ENCODE measurements at places on chromosomes 5 and 9.

DNA sequence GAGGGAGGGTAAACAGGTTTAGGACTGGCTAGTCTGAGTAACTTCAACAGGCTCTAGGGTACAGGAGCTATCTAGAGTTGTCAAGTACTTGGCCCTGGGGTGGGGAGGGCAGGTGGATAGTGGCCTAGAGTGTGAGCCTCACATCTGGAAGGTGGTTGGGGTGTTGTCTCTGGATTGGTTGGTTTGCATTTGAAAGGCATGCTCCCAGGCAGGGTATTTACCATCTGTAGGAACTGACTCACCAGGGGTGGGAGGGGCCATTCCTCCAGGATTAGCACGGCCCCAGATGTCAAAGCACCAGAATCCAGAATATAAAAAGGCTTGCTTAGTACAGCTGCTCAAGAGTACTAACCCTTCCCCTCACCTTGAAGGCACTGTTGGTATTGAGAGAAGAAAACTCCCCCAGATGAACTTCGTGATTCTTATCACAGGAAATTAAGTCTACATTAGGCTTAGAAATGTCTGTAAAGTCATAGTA is 193.3 kb downstream of the NTRK2 start:
- DNase-seq, result no peak

- no peak for DNase-seq
These were observed 45.0 kb upstream of the PRRC2B start for GRCh38 chr9:131348631-131349521.

GRCh38 chr9:21988056-21988990 is 5.9 kb downstream of the CDKN2A start:
- no peak for DNase-seq

GRCh38 chr9:124794902-124795491 is 18.1 kb downstream of the OLFML2A start:
- no peak for DNase-seq

- no peak for DNase-seq
These were observed 2.9 kb downstream of the SV2C start for GRCh38 chr5:76086095-76086494.

DNA sequence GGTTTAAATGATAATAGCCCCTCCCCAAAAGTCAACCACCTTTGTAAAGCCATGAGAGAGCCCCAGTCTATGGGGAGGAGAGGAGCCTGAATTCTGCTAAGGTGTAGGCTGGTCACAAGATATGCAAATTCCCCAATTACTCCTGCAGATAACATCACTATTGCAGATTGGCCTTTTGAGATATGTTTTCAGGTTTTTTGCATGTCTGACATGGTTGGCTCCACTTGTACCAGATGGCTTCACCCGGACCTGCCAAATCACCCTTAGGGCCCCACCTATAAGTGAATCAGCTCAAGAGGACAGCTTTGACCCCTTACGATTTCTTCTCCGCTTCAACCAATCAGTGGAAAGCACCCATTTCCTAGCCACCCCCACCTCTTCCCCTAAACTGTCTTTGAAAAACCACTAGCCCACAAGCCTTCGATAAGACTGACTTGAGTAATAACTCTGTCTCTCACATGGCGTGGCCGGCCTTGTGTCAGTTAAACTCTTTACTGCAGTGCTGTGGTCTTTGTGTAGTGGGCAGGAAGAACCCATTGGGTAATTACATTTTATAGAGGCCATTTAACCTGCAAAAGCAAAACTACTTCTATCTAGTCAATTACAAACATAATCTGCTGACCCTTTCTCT is 69.7 kb downstream of the PRLR start:
- DNase-seq, result no peak

DNA sequence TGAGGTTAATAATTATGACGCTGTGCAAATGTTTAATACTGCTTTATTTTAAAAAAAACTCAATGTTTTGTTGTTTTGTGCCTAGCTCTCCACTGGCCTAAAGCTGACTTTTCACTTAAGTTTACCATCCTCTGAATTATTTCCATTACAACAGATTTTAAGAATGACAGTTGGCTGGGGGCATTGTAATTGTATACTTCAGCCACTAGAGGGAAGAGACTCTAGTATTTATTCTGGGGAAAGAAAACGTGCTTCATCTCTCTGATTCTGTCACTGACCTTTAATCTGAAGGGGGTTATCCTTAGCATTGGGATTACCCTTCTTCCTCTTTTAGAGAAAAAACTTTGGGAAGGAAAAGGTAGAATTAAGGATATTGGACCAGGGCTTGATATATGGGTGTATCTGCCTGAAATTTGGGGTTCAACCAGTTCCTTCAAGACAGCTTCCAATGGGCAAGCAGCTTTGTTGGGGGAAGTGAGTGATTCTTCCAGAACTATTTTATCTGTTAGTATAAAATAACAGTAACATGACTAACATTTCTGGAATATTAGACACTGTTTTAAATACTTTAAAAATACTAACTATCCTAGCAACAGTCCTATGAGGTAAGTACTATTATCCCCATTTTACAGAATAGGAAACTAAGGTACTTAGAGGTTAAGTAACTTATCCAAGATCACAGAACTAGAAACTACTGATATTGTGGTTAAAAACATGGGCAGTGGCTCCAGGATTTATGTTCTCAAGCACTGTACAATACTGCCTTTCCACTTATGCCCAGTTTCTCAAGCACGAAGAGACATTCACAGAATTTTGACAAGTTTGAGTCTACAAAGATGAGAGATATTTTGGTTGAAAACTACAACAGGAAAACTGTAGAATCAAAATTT is 208.4 kb downstream of the CD180 start:
- no peak for DNase-seq

Measured in stimulated activated CD8-positive, alpha-beta memory T cell treated with anti-CD3 and anti-CD28 coated beads, Interleukin-7, amount 100 ng/mL, for 1 hour (primary cell).